ENCODE measurements at places on chromosomes 6 and 20.

- DNase-seq: no peak
These were observed 402 bp downstream of the OSBPL2 start for GRCh38 chr20:62238569-62239277.

- no peak for DNase-seq
These were observed 501.9 kb downstream of the LMBRD1 start for GRCh38 chr6:69294862-69295261.

- DNase-seq: no peak
These were observed 87.1 kb upstream of the SIRPA start for GRCh38 chr20:1808101-1808500.

- no peak for DNase-seq
These were observed 113.1 kb downstream of the ADAT2 start for GRCh38 chr6:143337201-143337949.

GRCh38 chr6:14165091-14165490 lies 47.5 kb downstream of the CD83 start:
- peak; percentile 57 for DNase-seq

DNA sequence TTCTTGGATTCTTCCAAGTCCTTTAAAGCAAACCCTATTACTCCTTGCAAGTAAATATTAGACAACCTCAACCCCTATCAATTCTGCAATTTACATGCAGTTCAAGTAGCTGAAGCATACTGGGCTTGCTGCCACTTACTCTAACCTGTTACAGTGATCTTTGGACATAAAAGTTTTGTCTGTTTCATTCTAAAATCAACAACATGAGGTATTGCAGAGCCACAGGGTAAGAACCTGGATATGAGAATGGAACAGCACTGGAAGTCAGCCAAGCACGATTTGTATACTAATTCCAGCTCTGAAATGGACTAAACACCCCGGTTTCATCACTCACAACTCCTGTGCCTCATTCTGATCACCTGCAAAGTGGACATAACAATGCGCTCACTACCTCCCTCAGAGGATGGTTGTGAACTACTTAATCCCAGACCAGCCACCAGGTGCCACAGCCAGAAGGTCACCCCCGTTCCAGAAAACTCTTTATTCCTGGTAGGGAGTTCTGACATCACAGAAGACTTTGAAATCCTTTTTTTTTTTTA lies 270.0 kb downstream of the ADGB start:
- DNase-seq: no peak

DNA sequence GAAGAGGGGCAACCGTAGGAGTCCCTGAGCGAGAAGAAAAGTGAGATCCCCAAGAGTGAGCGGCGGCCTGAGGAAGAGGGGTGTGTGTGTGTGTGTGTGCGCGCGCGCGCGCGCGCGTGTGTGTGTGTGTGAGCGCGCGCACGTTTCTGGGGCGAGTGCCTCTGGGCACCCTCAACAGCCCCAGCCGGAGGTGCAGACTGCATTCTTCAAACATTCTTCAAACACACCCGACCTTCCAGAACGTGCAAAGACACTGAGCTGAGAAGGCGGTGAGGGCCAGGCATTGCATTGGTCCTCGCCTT lies 76.2 kb upstream of the FOXP4 start:
- DNase-seq: no peak

GRCh38 chr6:167892835-167893815 lies 66.4 kb downstream of the AFDN start:
- peak; percentile 8 for DNase-seq

GRCh38 chr6:45057711-45058110 lies 270.4 kb upstream of the RUNX2 start:
- DNase-seq: no peak

DNA sequence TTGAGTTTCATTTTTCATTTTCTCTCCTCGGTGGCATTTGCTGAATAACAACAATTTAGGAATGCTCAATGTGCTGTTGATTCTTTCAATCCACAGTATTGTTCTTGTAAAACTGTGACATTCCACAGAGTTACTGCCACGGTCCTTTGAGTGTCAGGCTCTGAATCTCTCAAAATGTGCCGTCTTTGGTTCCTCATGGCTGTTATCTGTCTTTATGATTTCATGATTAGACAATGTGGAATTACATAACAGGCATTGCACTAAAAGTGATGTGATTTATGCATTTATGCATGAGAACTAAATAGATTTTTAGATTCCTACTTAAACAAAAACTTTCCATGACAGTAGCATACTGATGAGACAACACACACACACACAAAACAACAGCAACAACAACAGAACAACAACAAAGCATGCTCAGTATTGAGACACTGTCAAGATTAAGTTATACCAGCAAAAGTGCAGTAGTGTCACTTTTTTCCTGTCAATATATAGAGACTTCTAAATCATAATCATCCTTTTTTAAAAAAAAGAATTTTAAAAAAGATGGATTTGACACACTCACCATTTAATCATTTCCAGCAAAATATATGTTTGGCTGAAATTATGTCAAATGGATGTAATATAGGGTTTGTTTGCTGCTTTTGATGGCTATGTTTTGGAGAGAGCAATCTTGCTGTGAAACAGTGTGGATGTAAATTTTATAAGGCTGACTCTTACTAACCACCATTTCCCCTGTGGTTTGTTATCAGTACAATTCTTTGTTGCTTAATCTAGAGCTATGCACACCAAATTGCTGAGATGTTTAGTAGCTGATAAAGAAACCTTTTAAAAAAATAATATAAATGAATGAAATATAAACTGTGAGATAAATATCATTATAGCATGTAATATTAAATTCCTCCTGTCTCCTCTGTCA lies 88.1 kb downstream of the SNAP25 start:
- DNase-seq: peak; percentile 46

- DNase-seq: no peak
These were observed 13.0 kb upstream of the ABHD16B start for GRCh38 chr20:63848003-63848911.

DNA sequence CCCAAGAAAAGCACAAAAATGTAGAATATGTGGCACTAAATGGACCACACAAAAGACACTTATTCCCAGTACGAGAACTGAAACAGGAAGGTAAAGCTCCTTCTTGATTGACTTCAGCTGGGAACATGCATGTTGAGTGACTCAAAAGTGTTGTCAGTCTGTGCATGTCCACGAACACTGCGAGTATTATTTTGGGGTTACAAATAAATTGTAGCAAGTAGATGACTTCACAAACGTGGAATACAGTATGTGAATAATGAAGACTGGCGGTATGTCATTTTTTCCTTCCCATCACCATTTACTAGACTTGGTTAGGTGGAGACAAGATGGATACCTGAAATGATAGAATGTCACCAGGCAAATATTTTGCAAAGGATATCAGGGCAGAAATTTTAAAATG lies 45.4 kb downstream of the L3MBTL3 start:
- DNase-seq: no peak
